ENCODE measurements at places on chromosomes 1 and 21.

- DNase-seq = peak; percentile 88
Observed at GRCh38 chr1:53593758-53594380, 134.7 kb downstream of the DMRTB1 start.

DNA sequence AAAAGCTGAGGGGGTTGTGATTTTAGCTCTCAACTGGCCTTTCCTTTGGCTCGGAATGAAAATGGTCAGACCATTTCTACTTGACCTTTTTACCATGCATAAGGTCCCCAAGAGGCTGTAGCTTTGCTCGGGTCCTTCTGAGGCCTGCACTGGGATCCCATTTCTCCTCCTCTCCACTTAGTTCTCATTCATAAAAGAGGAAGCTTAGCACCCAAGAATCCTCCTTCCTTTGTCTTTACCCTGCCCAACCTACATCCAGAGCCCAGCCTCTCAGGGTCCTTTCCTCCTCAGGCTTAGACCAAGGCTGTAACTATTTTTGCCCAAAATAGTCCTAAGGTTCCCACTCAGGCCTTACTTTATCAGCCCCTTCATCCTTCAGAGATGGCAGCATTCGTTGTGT is 6.0 kb upstream of the SLC27A3 start:
- no peak for DNase-seq

GRCh38 chr21:41142051-41142795 is 25.7 kb upstream of the BACE2 start:
- DNase-seq = peak; percentile 69

GRCh38 chr1:53982034-53982762 is 35.8 kb downstream of the LDLRAD1 start:
- DNase-seq = peak; percentile 56

- DNase-seq = no peak
Observed at GRCh38 chr21:31895077-31895835, 22.4 kb downstream of the HUNK start.

DNA sequence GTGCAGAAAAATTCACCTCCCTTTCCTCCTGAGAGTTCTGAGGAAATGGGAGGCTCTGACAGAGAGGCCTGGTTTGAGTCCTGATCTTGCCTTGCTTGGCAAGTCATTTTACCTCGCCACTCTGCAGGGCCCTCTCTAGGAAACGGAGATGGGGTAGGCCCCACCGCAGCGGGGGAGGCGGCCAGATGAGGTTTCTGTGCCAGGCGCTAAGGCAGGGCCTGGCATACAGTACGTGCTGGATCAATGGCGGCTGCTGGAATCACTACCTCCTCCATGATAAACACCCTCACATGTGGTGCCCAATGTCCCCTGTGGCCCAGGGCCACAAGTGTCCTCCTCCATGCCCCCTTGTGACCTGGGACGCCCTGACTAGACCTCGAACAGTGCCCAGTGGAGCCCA is 499 bp upstream of the PLEKHG5 start:
- no peak for DNase-seq

GRCh38 chr1:43008115-43009060 is 49.7 kb upstream of the SLC2A1 start:
- no peak for DNase-seq
